Activated T-cell treated with anti-CD3 and anti-CD28 coated beads for 4 hours (primary cell): ENCODE measurements at places on chromosomes 7 and 10.

GRCh38 chr7:159197066-159197975, 52.7 kb upstream of the VIPR2 start:
- DNase-seq, result no peak

GRCh38 chr7:55439627-55440026, 74.5 kb downstream of the LANCL2 start:
- no peak for DNase-seq

GRCh38 chr10:15374156-15374555, 3.1 kb upstream of the FAM171A1 start:
- no peak for DNase-seq

GRCh38 chr7:130069179-130069977, 956 bp upstream of the KLHDC10 start:
- DNase-seq, result no peak

- DNase-seq, result no peak
Measured at GRCh38 chr7:10122551-10123100, 851.0 kb upstream of the PHF14 start.

- DNase-seq, result no peak
Measured at GRCh38 chr10:77602913-77603533, 34.6 kb downstream of the KCNMA1 start.

- DNase-seq, result no peak
Measured at GRCh38 chr10:845526-845925, 86.0 kb downstream of the LARP4B start.

DNA sequence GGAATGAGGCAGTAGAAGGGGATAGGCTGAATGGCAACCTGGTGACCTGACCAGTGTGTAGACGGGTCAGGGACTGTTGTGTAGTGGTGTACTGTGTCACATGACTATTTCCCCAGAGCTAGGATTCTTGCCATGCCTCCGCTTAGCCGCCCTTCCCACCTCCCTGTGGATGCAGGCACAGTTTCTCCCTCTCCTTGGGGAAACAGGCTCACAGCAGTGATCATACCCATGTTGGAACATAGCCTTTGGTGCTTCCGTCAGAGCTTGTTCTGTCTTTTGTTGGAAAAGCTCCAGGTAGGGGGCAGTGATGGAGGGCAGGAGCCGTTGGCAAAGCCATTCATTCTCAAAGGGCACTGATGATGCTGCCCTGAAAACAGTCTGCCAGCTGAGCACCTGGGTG, 44.3 kb downstream of the OGDH start:
- no peak for DNase-seq

DNA sequence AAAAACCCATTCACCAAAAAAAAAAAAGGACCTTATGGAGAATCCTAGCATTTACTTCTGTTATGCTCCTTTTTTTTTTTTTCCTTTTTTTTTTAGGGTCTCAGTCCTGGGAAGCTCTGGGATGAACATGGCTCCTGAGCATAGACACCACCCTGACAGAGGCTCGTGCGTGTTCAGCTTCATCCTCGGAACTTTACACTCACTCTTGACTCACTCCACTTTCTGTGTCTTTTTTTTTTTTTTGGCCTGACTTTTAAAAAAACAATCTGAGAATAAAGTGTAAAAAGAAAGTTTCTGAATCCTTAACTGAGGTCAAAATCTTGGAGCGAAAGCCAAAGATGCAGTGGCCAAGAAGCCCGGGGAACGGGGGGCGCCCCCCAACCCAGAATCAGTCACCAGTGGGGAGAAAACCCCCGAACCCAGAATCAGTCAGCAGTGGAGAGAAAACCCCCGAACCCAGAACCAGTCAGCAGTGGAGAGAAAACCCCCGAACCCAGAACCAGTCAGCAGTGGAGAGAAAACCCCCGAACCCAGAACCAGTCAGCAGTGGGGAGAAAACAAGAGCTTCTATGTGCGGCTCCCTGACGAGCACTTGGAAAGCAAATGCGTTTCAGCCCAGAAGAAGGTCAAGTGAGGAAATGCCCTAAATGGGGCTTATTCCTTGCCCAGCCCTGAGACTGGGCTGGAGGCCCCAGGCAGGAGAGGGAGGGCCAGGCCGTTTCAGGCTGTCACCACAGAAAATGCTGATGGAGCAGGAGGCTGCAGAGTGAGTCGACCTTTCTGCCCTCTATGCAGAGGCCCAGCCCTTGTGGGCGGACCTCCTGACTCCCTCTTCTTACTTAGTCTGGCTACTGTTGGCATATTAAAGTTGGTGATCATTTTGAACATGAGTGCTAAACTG, 19.0 kb upstream of the PFKP start:
- no peak for DNase-seq

GRCh38 chr7:72476608-72477305, 64.6 kb upstream of the CALN1 start:
- no peak for DNase-seq

- DNase-seq, result no peak
Measured at GRCh38 chr10:102868911-102869257, 386 bp upstream of the AS3MT start.

DNA sequence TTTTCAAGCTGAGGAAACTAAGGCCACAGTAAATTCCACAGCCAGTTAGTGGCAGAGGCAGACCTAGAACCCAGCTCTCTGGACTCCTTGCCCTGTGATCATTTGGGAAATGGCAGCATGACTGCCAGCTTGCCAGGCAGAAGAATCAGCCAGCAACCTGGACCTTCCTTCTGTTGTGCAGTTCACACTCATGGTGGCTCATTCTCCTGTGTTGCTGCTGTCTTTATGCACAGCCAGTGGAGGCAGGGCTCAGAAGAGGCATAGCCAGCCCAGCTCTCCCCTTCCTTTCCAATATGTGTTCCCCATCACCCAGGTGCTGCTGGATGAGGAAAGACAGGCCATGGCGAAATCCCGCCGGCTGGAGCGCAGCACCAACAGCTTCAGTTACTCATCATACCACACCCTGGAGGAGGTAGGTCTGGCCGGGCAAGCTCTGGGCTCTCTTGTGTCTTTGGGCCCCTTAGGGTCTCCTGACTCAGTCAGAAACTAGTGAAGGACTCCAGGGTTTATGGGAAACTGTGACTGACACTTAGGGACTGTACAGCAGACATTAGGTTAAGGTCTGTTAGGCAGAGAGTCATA, 14.8 kb downstream of the CPA5 start:
- DNase-seq, result no peak

- no peak for DNase-seq
Measured at GRCh38 chr10:9992661-9993060, 1025.0 kb upstream of the CELF2 start.

- DNase-seq, result no peak
Measured at GRCh38 chr10:78851647-78852046, 217.1 kb upstream of the ZMIZ1 start.

GRCh38 chr7:102912742-102913141, at the start of gene LRRC17:
Gene LRRC17, plus strand, starts transcription at chr7:102913000. Its CDS starts 20,914 bp downstream, at chr7:102933914.
- no peak for DNase-seq

- peak; percentile 31 for DNase-seq
Measured at GRCh38 chr10:96370584-96371157, 11.9 kb upstream of the OPALIN start.

DNA sequence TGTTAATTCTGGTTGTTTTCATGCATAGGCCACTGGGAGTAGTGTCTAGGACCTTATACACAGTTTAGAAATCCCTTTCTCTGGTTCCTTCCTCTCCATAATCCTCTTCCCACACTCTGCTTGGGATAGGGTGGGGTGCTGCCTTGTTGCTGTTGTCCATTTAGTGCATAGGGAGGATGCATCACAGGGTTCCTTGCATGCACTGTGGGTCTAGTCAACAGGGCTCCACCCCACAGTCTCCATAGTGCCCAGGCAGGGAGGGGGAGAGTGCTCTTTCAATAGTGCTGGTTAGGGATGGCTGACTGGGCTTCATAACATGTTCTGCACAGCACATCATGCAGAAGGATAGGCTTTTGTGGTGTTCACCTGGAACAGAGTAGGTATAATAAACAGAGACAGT, 81.1 kb downstream of the ARHGAP12 start:
- no peak for DNase-seq

DNA sequence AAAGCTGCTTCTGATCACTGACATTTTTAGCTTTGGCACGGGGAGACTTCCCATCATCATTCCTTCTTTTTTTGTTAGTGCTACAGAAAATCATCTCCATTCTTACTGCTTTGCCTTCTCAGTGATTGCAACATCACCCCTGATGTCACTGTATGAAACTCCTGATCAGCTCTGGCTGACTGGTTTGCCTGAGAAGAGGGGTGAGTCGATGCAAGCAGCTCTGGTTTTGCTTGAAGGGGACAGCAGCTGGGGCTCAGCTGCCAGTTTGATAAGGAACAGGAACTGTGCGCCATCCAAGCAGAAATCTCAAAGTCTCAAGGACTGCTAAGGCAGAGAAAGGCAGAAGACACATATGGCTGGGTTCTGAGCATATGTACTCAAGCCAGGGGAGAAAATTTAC, 808.5 kb upstream of the CELF2 start:
- no peak for DNase-seq

- DNase-seq, result no peak
Measured at GRCh38 chr7:101333912-101334311, 12.3 kb upstream of the IFT22 start.

DNA sequence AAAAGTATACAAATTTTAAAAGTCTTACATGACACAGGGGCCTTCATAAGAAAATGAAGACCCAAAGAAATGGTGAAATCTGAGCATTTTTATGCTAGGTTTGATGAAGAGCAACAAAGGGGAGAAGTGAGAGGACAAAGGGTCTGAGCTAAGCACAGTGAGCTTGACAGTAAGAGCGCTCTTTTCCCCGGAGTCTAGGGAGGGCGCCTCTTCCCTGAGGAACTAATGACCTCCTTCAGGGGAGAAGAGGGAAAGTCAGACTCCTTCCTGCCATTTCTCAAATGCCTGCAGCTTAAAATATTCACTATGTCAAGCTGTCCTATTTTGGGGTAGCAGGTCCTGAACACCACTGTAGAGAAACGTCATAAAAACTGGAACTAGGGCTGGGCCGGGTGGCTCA, 18.1 kb upstream of the PAXIP1 start:
- DNase-seq, result no peak

- DNase-seq, result no peak
Measured at GRCh38 chr10:3780771-3781467, 4.1 kb downstream of the KLF6 start.

- DNase-seq, result no peak
Measured at GRCh38 chr10:67506083-67506756, 189.8 kb downstream of the CTNNA3 start.

GRCh38 chr10:63200431-63200830, 67.3 kb downstream of the NRBF2 start:
- no peak for DNase-seq

- no peak for DNase-seq
Measured at GRCh38 chr7:137032436-137032835, 164.0 kb downstream of the CHRM2 start.

DNA sequence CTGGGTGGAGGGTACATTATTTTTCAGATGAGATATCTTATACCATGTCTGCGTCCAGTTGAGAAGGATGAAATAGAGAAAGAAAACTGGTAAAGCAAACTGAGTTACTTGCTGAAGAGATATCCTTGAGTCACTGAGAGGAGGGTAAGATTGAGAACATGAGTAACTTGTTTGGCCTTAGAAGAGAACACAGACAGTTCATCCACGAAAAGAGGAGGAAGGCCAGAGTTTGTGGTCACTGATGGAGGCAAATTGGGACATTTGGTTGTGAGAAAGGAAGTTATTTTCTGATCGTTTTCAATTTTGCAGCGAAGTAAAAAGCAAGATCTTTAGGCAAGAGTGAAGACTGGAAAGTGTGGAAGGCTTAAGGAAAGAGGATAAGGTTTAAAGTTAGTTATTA, 15.6 kb downstream of the MBL2 start:
- DNase-seq, result no peak

- no peak for DNase-seq
Measured at GRCh38 chr10:6565588-6565987, 14.5 kb downstream of the PRKCQ start.

- DNase-seq, result no peak
Measured at GRCh38 chr7:2143450-2143849, 89.3 kb downstream of the MAD1L1 start.

DNA sequence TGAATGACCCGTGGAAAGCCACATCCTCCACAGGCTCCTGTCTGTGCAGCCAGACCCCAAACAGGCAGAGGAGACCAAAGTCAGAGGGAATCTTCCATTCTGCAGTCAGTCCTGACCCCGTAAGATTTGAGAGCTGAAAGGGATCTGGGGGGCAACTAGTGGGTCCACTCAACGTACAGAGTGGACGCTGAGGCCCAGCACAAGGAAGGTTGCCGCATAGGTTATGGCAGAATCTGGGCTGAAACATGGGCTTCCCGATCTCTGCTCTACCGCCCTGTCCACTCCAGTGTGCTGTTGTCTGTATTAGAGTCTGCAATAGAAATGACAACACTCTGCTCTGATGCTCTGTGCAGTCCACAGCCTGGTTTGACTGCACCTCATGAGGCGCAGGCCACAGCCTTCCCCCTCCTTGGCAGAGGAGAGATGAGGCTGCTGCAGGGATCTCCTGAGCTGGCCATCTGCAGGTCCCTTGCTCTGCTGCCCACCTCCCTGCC, 7.9 kb upstream of the ZNF22 start:
- no peak for DNase-seq

GRCh38 chr7:129434675-129435318, 565 bp downstream of the STRIP2 start:
- DNase-seq, result no peak
